ENCODE measurements at places on chromosomes 7 and 10.
A peak's percentile ranks its signal among the peaks of the same experiment; 100 is the strongest.

DNA sequence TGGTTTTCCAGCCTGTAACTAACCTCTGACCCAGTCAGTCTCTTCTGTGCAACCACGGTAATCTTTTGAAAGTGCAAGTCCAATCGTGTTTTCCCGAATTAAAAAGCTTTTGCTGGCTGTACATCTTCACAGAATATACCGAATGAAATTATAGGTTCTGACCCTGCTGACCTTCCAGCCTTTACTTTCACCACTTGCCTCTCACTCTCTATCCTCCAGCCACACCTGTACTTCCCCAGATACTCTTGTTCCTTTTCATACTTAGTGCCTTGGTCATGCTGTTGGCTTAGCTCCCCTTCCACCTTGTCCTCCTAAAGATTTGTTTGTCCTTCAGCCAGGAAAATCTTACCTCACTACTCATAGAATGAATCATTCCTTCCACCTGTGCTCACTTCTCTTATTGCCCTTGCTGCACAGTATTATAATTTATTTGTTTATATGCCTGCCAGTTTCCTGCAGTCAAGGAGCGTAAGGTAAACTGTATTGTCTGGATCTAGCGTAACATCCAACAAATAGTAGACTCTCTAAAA, 2.3 kb upstream of the PNPLA8 start:
- DNase-seq = no peak

DNA sequence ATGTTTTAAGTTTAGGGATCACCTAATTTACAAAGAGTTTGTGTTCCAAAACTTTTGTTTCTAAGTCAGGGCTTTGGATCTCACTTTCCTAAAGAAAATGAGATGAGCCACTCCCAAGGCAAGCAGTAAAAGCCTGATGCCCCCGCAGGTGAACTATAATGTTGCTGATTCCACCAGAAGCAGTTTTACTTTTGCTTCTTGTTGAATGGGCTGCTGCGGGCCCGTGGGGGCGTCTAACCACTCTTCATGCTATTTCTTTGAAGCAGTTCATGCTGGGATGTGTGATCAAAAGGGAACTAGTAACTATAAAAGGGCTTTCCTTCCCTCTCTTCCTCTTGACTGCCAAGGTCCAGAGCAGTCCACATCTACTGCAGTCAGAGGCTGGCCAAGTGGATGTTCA, 118.7 kb upstream of the NEBL start:
- no peak for DNase-seq

DNA sequence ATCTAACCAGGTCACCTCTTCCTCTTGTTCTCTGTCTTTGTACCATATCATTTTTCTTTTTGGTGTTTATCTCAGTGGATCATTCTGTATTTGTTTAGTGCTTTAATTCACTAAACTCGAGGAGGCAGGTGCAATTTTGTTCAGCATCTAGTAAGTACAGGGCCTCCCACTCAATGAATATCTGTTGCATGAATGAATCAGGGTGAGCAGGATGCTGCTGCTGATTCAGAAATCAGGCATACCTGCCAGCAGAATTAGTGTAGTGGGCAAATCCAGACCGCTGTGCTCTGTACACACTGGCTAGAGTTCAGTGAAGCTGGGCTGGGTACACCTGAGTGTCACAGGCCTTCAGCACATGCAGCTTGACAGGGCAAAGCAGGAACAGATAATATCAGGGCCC, 511.9 kb downstream of the SUGCT start:
- DNase-seq = no peak

GRCh38 chr10:80268266-80268665, 21.2 kb downstream of the MAT1A start:
- DNase-seq = no peak

DNA sequence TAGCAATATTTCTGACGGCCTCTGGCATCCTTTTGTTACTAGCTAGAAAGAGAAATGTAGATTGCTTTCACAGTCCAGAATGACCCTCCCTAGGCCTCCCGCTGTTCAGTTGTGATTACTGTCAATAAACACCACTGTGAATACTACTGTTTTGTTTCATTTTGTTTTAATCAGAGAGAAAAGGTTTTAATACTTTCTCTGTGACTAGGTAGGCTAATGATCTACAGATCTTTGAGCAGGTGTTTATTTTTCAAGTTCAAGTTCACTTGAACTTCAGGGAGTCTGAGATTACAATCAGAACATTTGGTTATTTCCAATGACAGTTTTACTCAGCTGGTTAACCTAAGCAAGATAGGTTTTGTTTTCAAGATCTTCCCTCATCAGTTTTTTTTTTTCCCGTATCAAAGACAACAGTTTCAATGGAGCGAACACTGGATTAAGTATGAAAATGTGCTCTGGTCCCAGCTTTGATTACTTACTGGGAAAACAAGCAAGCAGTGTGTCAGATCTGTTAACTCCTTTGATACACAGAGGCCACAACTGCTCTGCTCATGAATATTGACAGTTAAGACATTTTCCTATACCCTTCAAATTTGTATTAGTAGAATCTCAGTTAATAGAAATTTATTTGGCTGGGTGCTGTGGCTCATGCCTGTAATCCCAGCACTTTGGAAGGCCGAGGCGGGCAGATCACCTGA, 34.8 kb downstream of the VKORC1L1 start:
- no peak for DNase-seq

DNA sequence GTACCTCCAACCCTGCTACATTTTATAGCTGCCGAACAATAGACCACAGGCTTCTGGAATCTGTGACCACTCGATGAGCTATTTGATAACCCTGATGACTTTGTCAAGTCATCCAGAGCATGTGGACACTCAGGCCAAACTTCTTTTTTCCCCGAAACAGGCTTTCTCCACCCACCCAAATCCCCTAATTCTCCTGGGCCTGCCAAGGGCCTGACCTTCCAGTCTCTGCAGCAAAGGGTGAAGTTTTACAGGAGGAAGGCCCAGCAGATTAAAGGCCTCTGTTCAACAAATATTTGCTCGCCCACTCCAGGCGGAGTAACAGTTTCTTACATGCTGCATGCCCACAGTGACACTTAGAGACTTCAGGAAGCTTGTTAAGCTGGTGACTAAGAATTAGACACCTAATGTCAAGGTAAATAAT, 2.0 kb downstream of the JCAD start:
- DNase-seq = no peak

- DNase-seq = no peak
Observed at GRCh38 chr10:95536894-95537541, 24.2 kb downstream of the SORBS1 start.

DNA sequence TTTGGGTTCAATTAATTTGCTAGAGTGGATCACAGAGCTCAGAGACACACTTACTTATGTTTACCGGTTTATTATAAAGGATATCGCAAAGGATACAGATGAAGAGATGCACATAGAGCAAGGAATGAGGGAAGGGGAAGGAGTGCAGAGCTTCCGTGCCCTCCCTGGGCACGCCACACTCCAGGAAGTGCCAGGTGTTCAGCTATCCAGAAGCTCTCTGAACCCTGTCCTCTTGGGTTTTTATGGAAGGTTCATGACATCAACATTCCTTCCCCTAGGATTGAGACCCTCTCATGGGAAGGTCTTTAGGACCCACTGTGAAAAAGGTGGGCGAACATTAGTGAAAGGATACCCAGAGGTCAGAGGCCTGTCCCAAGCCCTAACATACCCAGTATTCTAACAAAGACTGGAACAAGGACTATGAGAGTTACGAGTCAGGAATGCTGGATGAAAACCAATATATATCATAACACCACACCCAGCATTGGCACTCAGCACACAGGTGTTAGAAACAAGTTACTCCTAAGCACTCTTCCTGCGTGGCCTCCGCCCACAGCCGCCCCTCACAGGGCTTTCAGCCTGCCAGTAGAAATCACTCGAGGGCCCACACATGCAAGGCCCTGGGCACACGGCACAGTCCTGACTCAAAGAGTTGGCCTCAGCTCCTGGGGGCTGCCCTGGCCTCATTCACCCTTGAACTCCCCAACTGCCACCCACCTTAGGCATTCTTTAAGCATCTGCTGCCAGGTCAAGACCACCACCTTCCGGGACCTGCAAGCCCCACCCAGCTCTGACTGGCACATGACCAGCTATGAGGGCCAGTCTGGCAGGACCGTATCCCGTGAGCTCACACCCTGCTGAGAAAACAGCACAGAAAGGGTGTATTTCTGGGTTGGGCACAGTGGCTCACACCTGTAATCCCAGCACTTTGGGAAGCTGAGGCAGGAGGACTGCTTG, 5.6 kb upstream of the AIFM2 start:
- no peak for DNase-seq

DNA sequence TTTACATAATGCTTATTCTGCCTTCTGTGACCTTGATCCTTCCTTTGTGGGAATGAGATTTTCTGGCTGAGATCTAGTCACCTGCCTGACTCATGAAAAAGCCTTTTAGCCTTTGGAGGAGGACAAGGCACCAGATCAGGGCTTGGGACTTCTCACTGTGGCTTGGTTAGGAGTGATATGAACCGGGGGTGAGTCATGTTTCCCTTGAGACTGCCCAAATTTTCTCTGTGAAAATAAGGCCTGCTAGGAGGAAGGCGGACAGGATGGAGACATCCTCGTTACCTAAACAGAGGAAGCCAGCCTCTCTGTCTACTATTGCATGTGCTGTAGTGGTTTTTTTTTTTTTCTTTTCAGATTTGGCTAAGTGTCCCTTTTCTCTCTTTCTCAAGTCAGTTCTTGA, 57.8 kb downstream of the EVX1 start:
- no peak for DNase-seq

DNA sequence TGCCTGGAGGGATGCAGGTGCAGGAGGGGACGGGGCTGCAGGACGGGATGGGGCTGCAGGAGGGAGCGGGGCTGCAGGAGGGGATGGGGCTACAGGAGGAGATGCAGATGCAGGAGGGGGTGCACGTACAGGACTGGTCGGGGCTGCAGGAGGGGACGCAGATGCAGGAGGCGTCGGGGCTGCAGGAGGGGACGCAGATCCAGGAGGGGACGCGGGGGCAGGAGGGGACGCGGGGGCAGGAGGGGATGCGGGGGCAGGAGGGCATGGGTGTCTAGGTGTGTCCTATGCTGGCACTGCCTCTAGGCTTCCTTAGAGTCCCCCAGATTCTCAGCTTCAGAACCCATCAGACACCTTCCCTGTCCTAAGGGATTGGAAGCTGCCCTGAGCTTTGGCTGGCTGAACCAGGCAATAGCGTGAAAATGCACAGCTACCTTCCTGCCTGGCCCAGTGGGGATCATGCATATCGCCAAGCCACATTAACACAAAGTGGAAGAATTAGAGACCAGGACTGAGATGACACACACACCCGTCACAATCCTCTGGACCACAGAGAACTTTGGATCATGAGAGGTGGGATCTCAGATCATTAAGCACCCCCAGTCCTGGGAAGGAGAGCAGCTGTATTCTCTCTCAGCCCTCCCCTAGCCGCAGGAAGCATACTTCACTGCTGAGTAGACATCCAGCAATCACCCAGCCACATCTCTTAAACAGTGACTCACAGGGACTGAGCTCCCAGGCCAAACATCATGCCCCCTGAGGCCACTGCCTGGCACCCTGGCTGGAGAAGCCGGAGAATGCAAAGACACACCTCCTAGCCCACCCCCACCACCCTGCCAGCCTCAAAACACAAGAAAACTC, 67.3 kb downstream of the VWA2 start:
- no peak for DNase-seq

GRCh38 chr7:144761493-144761892, 74.4 kb downstream of the TPK1 start:
- DNase-seq = no peak

GRCh38 chr7:84339306-84339705, 144.7 kb upstream of the SEMA3A start:
- no peak for DNase-seq

DNA sequence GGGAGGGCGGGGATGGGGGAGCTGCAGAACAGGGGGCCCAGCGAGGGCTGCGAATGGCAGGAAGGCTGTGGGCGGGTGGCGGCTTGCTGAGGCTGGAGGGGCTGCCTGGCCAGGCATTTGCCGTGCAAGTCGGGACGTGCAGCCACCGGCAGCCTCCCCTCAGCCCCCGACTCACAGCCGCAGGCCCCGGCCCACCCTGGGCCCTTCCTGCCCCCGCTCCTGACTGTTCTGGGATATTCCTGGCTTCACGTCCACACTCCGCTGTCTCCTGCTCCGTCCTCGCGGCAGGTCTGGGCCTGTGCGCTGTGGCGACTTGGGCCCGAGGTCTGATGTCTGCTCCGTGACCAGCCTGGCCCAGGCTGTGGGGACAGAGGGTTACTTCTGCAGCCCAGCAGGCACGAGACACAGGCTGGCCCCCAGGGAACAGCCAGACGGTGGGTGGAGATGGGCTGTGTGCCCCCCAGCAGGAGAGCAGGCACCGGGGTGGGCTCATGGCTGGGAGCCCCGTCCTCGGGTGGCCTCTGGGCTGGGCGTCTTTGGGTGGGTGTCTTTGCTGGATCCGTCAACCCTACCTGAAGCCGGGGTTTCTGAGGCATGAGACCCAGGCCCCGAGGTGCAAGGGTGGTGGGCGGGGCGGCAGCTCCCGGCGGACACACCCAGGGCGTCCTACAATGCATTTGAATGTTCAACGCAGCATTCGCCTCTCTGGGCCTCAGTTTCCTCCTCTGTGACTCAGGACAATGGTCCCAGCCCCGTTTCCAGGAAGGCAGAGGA, 86.5 kb downstream of the FOXL3 start:
- no peak for DNase-seq

DNA sequence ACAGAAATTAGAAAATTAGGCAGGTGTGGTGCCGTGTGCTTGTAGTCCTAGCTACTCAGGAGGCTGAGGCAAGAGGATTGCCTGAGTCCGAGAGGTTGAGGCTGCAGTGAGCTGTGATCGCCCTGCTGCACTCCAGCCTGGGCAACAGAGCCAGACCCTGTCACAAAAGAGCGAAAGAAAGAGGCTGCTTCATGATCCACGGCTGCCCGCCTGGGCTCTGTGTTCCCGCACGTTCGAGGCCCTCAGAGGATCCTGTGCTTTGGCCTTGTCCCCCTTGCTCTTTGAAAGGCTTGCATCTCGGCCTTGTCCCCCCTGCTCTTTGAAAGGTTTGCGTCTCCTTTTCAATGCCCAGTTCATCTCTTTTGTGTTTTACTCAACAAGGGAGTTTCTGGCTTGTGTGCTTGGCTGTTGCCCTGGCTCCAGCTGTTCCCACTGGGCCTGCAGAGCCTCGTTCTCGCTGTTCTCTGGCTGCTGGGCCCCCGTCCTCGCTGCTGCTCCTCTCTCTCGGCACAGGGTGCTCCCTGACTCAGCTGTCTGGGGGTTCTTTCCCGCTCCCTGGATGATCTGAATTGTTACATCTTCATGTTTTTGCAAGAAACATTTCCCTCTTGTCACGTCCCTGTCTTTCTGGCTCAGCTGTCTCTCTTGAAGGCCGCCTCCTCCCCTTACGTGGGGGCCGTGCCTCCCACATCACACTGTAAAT, 45.1 kb upstream of the INPP5A start:
- DNase-seq = peak; percentile 37

DNA sequence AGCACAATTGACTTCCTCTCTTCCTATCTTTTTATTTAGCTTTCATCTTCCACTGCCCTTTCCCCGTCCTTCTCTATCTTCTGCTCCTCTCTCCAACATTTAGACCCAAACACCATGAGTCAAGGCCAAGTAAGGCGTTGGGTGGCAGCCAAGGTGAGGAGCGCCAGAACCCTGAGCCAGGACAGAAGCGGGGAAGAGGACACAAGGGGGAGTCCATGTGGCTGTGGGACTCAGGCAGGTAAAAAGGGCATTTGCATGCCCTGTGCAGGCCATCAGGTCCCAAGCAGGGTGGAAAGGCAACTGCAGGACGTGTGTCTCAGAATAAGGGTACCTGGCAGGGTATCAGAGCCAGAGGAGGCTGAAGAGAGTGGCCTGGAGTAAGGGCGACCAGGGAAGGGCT, 192.4 kb upstream of the PFKP start:
- DNase-seq = no peak

Data from substantia nigra (tissue), 51 donors.